HuH-7.5 (cell line): ENCODE measurements at places on chromosomes 16 and 17.

DNA sequence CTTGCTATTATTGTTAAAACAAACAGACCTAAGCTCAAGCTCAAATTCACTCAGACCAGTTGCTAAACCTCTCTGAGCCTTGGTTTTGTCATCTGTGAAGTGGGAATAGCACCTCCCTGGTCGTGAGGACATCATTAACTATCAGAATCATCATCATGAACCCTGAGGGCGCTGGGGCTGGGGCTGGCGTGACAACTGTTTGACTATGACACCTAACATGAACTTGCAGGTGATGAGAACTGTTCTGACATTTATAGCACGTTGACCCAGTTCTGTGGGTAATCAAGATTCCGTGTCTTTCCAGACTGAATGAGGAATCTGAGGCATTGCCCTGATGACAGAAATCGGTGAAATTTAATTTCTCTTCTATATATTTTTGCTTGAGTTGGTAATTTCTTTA is 71.3 kb upstream of the CDH5 start:
- DNase-seq, result no peak

DNA sequence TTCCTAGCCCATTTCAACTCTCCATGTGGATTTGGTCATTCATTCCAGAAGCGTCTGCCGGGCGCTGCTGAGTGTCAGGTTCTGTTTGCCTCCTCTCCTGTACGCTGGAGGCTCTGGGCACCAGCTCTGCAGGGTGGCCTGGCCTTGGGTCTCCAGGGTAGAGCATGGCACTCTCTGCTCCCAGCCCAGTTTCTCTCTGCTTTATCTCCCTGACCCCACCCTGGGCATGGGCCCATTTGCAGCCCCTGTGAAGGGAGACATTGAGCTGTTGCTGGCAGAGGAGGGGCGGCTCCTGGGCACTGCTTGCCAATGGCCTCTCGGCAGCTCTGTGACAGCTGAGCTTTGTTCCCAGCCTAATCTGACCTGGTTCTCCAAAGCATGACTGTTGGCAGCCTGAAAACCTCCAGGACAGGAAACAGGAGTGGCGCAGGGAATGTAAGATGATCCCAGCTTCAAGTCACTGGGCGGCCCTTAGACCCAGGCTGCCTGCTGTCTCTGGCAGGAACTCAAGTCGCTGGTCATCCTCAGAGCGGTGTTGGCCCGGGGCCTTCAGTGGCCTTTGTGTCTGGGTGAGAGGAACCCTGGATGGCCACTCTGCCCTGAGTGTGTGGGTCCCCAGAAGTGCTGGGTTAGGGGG is 146.8 kb downstream of the SEC14L1 start:
- DNase-seq, result no peak

- no peak for DNase-seq
Observed at GRCh38 chr16:56289416-56289815, 98.1 kb downstream of the GNAO1 start.

DNA sequence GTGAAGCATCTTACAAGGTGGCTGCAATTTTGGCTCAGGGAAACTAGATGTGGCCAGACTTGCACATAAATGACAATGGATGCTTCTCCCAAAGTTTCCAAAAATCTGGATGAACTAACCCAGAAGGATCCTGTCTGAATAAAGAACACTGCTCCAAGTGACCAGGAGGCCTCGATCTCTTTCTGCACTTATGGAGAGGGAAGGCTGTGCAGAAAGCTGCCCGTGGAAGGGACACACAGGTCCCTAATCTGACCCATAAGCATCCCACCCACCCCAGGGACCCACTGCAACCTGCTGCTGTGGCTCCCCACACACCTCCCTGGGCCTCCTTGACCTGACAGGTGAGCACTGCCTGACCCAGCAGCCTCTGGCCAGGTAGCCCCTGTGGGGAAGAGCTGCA is 74.6 kb upstream of the SEC14L1 start:
- no peak for DNase-seq

DNA sequence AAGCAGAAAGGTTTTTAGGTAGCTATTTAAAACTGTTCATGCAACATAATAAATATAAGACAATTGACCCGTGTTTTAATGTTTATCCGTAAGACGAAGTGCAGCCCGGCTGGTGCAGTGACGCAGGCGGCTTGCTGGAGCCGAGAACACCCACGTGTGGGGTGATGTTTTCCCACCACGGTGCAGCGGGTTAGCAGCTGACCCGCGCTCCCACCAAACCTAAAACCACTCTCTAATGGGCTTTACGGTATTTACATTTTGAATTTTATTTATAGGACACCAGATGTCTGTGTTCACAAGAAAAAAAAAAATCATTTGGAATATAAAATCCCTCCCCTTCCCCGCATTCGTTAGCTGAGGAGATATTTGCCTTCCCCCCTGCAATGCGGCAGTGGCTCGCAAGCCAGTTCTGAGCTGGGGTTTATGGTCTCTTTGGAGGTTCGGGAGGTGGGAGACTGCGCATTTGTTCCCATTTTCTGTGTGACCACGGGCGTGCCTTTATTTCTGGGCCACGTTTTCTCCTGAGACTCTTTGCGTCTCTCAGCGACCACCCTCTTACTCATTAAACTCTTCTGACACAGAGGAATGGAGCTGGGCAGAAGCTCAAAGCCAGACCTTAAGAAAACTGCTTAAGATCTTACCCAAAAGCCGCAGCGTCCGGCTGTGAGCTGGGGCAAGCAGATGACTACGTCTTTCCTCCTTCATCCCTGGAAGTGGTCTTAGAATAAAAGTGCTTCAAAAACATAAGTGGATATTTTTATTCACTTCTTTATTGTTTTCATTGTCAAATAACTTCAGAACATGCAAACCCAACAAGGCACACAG is 301.1 kb downstream of the IRF8 start:
- no peak for DNase-seq

DNA sequence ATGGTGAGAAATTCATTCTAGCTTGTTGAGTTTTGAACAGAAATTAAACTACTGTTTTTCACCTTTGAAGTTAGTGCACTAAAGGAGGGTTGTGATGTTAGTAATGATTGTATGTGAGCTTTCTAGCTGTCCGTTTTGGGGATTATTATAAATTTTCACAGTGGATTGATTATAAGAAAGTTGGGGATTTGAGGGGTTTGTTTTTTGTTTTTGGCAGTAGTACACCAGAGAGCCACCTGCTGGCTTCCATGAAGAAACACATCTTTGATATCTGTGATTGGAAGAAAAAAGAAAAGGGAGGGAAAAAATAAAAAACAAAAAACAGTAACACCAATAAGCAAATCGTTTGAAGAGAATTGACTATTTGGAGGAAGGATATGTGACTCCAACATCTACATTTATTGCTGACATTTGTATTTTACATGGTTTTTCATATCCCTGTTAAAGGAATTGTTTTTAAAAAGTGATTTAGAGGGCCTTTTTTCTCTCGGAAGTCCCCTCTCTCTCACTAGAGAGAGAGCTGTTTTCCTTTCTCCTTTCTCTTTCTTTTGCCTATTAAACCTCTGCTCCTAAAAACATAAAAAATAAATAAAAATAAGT is 1469.5 kb upstream of the GOT2 start:
- DNase-seq, result no peak

GRCh38 chr16:13110124-13110796 is 208.9 kb downstream of the SHISA9 start:
- DNase-seq, result no peak

GRCh38 chr16:56632848-56633365 is 448 bp downstream of the MT1M start:
- DNase-seq, result no peak

GRCh38 chr17:29138971-29139691 is 41.1 kb downstream of the MYO18A start:
- DNase-seq, result no peak

DNA sequence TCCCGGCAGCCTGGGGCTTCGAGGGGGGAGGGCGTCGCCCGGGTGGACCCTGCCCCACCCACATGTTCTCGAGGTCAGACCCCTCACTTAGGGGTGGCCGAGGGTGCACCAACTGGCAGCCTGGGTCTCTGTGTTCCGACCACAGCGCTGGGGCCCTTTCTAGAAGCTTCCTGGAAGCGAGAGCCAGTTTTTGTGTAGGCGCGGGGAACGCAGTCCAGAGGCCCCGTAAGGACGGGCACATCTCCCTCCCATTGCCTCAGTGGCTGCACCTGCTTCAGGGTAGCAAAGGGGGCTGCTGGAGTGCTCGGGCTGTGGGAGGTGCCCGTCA is 148.3 kb downstream of the BANP start:
- DNase-seq, result no peak

GRCh38 chr17:66214884-66215528 is 14.2 kb downstream of the APOH start:
- no peak for DNase-seq

DNA sequence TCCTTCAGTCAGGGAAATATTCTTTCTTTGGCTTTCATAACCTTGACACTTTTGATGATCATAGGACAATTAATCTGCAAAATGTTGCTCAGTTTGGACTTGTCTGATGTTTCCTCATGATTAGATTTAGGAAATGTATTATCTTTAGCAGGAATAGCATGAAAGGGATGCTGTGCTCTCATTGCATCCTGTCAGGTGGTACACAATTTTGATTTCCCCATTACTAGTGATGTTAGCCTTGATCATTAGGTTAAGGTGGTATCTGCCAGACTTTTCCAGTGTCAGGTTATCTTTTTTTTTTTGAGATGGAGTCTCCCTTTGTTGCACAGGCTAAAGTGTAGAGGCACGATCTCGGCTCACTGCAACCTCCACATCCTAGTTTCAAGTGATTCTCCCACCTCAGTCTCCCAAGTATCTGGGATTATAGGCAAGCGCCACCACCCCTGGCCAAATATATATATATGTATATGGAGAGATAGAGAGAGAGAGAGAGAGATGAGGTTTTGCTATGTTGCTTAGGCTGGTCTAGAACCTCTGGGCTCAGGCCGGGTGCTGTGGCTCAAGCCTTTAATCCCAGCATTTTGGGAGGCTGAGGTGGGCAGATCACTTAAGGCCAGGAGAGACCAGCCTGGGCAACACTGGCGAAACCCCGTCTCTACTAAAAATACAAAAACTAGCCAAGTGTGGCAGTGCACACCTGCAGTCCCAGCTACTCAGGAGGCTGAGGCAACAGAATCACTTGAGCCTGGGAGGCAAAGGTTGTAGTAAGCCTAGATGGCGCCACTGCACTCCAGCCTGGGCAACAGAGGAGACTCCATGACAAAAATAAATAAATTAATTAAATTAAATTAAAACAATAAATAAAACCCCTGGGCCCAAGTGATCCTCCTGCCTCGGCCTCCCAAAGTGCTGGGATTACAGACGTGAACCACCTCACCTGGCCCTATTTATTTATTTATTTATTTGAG is 15.8 kb upstream of the CAVIN1 start:
- DNase-seq, result no peak

GRCh38 chr17:40821536-40821935 is 878 bp downstream of the KRT10 start:
- no peak for DNase-seq

DNA sequence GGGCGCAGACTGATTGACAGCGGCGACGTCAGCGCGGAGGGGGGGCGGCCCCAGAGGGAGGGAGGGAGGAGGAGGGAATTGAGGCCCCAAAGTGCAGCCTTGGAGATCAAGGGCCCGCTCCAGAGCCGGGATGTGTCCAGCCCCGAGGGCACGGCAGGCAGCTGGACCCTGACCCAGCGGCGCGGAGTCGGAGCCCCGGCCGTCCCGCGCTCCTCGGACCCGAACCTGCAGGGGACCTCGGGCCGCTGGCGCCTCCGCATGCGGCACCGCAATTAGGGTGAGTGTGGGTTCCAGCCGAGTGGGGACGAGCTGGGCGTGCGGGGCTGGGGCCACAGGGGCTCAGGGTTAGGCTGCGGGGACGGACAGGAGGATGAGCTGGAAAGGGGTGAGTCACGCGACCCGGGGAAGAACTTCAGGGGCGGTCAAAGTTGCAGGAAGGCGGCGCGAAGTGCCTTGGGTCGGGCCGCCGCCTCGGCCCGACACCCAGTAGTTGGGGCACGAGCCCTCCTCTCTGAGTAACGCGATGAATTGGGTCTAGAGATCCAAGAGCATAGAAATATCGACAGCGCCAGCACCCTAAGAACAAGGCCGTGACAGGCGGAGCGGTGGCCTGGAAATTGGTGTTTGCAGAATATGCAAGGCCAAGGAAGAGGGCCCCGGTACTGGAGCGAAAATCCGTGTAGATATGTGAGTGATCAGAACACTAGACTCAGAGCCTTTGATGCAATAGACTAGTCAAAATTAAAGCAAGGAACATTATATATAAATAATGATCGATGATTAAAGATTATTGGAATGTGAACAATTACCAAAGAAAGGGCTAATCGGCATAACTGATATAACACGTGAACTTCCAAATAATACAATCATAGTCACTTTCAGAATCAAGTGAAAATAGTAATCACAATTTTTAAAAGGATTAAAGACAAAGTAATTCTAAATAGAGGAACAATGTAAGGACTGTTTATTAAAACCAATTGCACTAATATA is at the start of gene TBX4:
Gene TBX4 (plus strand): TSS at position 122 of the 990 bp plus-strand sequence. CDS start 4,069 bp downstream, outside the sequence.
- DNase-seq, result no peak

DNA sequence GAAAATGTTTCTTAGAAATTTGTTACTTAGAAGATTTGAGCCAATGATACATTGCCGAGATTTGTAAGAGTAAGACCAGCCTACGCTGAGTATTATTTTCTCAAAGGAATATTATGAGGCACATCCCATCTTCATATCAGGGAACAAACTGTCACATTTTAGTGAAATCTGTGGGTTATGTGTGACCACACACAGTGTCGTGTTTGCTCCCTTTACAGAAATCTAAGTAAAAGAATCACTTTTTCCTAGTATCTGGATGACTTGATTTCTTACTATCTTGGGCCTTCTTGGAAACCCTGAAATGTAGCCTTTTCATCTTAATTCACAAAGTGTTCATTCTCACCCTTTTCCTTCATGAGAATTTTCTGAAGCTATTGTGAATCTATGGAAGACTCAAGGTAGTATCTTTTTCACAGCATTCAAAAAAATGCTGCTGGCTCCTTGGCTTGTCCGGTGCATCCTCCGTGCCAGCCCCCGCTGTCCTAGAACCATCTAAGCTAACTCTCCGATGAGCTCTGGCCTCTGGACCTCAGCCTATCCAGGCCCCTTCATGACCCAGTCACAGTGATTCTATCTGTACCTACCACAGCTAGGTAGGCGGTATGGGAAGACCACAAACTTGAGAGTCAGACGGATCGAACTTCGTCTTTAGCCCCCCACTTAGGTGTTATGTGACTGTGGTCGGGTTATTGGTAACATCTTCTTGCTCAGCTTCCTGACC is 524.3 kb downstream of the MAF start:
- DNase-seq, result no peak

DNA sequence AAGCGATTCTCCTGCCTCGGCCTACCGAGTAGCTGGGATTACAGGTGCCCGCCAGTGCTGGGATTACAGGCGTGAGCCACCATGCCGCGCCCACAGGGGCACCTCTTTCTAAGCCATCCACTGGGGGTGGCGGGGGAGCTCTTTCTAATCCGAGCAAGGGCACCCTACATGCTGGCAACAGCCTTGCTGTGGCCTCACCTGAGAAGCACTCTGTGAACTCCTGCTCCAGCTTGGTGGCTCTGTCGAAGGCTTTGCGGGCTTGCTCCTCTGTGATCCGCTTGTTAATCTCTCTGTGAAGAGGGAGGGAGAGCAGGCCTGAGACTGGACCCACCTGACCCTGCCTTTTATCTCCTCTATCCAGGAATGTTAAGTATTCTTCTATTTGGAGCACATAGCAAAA is 11.9 kb upstream of the ASGR1 start:
- DNase-seq, result no peak

GRCh38 chr17:19239544-19239943 is 2.4 kb downstream of the EPN2 start:
- no peak for DNase-seq
